Uterus (tissue), 4 donors: ENCODE measurements at places on chromosomes 2 and 18. TPM values are rescaled to one million over a fixed set of nuclear protein-coding genes. Genes with fewer than 3 reads are reported as not detected.

GRCh38 chr2:10547663-10548376 lies 99.7 kb upstream of the ODC1 start:
- no peak for DNase-seq

DNA sequence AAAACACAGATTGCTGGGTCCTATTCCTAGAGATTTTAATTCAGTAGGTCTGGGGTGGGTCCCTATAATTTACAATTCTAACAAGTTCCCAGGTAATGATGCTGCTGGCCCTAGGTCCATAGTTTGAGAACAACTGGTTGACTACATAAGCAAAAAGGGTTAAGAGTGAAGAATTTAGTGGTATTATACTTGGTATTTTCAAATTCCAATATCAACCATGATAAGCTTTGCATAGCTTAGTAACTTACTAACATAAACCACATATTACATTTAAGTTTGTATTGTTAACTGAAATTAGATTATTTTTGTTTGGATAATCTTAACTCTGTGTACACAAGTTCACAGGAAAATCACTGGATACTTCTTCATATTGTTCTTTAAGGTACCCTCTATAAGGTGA lies 862.9 kb upstream of the ACVR2A start:
- no peak for DNase-seq

The CBLN2 gene
- total RNA-seq: not detected

The SLC8A1 gene
- 154 TPM for total RNA-seq

DNA sequence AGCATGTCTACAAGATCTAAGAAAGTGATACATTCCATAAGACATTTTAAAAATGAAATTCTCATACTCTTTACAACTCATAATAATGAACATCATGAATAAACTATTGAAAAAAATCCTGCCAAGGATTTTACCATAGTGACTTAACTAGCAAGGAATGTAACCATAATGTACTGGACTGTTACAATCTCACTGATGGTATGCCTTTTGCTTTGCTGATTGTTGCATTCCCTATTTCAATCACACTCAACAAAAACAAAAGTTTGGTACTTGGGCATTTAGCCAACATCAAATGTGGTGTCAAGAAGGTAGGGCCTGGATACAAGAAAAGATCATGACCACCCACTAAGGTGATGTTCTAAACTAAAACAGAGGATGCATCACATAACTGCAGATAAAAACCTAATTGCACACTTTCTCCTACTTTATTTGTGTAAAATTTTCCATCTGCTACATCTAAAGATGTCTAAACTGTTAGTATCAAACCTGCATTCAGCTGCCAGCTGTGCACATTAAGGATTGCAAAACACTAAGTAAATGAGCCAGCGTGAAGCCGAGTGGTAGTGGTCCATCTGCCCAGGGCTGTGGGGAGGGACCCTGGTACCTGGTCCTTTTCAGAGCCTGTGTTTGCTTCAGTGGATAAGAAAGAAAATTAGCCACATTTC lies 564.4 kb downstream of the ZEB2 start:
- DNase-seq: no peak
